Activated CD4-positive, alpha-beta T cell treated with anti-CD3 and anti-CD28 coated beads, Interleukin-2, amount 50 U/mL, for 24 hours (primary cell): ENCODE measurements at places on chromosomes 2 and 18.
A peak's percentile ranks its signal among the peaks of the same experiment; 100 is the strongest.

- no peak for DNase-seq
These were observed 8.0 kb downstream of the PDCD1 start for GRCh38 chr2:241850544-241851324.

- no peak for DNase-seq
These were observed 4.1 kb upstream of the SNED1 start for GRCh38 chr2:240994171-240994896.

DNA sequence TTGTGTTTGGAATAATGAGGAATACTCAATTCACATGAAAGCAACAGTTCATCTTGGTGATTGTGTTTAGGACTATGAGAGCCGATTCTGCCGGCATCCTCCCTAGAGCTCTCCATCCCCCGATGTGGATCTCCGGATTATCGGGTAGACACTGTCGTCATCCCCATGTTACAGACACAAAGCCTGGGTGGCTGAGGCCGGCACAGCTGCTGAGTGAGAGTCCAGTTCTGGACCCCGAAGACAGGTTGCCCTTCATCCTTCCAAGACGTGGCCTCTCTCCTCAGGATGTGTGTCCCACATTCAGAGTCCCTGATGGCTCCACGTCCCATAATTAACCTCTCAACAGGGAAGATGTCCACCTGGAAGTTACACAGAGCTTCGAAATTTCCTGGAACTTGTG lies 129.3 kb downstream of the HDAC4 start:
- DNase-seq: no peak

DNA sequence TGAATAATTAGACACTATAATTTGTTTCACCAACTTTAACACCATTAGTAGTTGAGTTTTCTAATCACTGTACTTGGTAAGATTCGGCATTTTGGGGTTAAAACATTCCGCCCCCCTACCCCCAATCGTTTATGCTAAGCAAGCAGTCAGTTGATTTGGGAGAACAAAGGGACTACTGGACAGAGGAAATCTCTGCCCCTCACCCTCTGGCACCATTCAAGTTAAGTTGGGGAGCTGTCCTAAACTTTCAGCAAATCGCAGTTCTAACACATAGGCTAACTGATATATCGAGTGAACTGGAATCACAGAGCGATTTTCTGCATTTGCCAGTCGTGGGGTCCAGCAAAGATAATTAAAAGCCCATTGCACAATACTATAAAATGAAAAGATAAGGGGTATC lies 5.6 kb downstream of the KLF7 start:
- no peak for DNase-seq

DNA sequence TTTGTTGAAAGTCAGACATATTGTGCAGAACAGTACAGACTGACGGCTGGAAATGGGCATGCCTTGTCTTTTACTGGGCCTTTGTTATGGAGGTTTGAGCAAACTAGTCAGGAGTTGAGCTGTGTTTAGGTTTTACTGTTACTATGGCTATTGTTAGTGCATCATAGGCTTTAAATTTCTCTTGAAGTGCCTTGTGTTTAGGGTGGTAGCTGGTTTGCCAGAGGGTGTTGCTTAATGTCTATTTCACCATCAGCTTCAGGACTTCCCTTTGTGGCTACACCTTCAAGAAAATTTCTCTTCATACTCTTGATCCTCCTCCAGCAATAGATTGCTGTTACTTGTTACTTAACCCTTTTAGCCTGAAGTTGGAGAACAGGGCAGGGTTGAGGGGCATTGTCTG lies 104.6 kb downstream of the CAPN13 start:
- no peak for DNase-seq

DNA sequence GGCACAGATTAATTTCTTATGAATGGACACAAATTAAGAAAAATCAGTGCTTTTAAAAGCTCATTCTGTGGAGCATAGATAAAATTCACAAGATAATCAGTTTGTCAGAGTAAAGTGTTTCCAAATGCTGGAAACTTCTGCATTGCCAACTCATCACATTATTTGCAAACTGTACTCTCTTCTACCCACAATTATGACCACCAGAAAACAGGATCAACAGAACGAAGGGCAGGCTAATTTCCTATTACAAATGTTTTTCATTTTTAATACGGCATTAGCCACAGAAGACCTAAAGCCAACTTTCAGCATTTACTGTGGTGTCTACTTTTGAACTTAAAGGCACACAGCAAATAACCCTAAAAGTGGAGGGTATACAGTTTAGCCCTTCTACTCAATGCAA lies 6.0 kb downstream of the IRS1 start:
- DNase-seq: no peak

DNA sequence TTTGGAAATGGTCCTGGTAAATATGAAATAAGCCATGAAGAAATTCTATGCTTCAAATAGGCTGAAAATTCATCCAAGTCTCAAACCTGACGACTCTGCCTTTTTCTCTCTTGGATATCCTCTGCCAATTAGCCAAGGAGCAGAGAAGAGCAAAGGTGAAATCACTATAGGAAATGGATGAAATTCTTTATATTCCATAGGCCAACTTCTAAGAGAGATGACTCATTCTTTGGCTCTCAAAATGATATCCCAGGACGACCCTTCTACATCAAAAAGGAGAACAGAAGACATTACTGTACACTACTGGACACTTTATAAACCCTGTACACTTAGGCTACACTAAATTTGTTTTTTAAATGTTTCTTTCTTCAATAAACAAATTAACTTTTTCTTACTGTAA lies 22.7 kb downstream of the PDE1A start:
- no peak for DNase-seq

DNA sequence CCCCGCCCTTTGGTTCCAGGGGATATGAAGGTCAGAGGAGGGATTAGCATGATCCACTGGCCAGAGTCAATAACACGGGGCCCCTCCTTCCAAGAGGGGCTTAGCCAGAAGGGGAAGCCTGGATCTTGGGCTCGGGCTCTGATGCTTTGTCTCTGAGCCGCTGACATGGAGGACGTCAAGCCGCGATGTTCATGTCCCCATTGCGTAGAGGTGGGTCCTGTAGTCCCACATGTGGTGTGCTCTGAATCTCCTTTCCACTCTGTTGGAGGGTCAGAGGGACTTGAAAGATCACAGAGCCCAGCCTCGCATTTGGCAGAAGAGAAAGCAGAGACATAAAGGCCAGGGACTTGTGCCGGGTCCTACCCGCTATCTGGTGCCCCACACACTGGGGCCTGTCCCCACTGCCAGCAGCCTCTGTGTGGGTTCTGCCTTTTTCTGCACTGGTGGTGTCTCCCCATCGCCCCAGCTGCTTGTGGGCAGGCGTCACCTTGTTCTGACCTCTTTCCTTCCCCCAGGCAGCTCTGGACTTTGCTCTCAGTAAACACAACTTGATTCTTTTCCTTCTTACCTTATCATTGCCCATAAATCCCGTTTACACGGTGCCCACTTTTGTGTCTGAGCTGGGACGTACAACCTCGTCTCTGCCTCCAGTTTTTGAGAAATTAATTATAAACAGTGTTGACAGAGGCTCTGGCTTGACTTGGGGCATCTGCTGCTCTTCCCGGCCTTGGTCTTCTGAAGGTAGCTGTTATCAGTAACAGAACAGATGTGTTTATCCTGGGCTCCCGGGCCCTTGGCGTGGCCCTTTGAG lies 48.8 kb downstream of the SH3BP4 start:
- DNase-seq: no peak

GRCh38 chr2:240412975-240413812 lies 22.3 kb upstream of the GPC1 start:
- no peak for DNase-seq

GRCh38 chr2:113757138-113757657 lies 756 bp upstream of the SLC35F5 start:
- DNase-seq: no peak

- DNase-seq: no peak
These were observed 632 bp upstream of the ACVR1 start for GRCh38 chr2:157876786-157877138.

DNA sequence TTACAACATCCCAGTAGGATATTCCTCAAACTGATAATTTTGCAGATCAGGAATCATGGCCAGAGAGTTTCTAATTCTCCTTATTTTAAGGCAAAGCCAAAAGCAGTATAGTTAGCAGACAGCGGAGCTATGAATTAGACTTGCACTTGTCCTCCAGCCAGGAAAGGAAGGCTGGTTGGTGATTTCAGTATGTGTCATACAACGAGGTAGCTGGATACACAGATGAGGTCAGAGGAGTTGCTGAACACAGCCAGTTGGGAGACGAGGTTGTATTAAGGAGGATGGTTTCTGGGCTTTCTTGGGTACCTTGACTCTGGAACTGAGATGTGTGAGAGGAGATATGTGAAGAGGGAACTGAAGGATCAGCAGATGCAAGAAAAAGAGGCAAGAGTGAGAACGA lies 185.2 kb downstream of the SOX11 start:
- no peak for DNase-seq

DNA sequence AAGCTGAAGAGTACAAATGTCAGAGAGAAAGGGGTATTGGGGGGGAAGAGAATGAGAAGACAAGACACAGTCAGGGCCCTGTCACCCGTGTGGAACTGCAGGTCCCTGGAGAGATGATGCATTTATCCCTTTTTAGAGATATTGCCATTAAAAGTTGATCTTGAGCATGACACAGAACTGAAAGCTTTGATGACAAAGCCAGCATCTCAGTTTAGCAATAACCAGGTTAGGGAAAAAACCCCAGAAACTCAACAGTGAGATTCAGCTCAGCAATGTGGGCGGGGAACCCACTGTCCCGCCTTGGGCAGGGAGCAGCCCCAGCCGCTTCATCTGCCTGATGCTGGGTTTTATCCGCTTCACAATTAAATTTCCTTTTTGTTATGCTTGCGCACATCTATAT lies 181.1 kb downstream of the NEDD4L start:
- peak; percentile 8 for DNase-seq

GRCh38 chr2:170141865-170142264 lies 36.1 kb upstream of the MYO3B start:
- no peak for DNase-seq

- DNase-seq: no peak
These were observed 95.3 kb upstream of the CAVIN2 start for GRCh38 chr2:191942090-191942738.

- peak; percentile 23 for DNase-seq
These were observed at the start of gene SESTD1 for GRCh38 chr2:179264368-179265081. Gene SESTD1, minus strand, starts transcription at chr2:179264832. Its CDS starts 72,991 bp downstream, at chr2:179191841.

DNA sequence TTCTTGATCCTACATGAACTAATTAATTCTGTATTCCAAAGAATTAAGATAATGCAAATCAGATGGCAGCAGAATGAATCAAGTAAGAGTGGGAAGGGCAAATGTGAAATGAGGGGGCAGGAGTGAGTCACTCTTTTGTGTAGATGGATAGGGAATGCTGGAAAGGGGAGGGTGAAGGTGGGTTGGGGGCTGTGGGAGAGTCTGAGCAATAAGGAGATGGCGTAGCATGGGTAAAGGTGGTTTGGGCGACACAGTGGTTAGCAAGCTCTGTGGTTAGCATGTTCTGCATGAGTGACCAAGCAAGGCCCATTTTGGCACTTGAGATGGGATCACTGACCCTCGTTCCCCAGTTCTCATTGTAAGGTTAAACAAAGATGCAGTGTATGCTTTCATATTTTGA lies 20.4 kb downstream of the GPD2 start:
- DNase-seq: no peak

GRCh38 chr2:169363560-169364150 lies 1.3 kb upstream of the LRP2 start:
- DNase-seq: no peak

- no peak for DNase-seq
These were observed 78.4 kb upstream of the EFEMP1 start for GRCh38 chr2:56001947-56002346.

GRCh38 chr2:170695521-170696410 lies 19.4 kb upstream of the SP5 start:
- DNase-seq: no peak

- no peak for DNase-seq
These were observed 9.7 kb upstream of the SFXN5 start for GRCh38 chr2:73081181-73081671.

- DNase-seq: peak; percentile 30
These were observed 7.9 kb downstream of the CROCC2 start for GRCh38 chr2:240913810-240914644.

DNA sequence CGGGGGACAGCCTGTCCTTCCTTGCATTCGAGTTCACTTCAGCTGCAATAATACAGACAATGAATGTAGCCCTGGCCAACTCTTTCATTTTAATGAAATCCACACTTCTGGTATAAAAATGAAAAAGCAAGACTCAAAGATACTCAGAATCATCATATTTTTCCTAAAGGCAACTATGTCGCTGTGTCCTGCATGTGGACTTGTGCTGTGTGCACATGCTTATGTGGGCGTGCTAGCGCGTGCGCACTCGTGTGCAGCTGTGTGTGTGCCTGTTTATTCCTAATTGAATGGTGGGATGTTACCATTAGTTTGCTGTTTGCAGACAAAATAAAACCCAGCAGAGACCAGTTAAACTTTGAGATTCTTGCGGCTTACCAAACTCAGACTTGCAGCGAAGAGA lies 49.6 kb downstream of the SMIM21 start:
- DNase-seq: no peak

GRCh38 chr18:49944663-49945062 lies 131.3 kb upstream of the ACAA2 start:
- no peak for DNase-seq

DNA sequence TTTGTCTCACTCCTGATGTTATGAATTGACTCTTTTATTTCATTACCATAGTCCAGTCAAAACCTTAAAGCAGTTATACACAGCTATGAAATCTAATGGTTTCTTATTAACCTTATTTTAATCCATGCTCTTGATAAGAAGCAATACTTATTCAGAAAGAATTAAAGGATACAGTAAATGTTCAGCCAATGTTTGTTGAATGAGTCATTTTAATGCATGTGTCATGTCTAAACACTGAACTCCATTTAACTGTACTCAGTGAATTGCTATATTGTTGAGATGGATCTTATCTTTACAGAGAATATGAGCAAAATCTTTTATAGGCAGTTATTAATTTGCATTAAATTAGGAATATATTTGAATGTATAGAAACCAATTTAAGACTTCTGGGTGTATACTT lies 135.1 kb upstream of the TFPI start:
- DNase-seq: no peak

DNA sequence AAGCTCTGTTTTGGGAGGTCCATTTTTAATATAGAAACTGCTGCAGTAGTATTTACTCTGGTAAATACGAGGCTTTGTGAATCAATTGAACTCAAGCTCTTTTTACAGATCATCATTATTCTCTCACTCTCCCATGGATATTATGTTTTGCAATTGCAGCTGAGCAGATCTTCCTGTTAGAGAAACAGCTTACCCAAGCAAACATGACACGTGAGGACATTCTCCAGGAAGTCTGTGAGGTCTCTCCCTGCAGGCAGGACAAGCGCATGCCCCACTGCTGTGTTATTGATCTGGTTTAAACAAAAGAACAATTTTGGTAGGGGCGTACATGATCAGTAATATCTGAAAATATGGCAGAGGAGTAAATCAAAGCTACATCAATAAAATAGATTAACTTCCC lies 72.1 kb downstream of the COL6A3 start:
- no peak for DNase-seq

GRCh38 chr2:119849838-119850565 lies 90.3 kb downstream of the PTPN4 start:
- no peak for DNase-seq

DNA sequence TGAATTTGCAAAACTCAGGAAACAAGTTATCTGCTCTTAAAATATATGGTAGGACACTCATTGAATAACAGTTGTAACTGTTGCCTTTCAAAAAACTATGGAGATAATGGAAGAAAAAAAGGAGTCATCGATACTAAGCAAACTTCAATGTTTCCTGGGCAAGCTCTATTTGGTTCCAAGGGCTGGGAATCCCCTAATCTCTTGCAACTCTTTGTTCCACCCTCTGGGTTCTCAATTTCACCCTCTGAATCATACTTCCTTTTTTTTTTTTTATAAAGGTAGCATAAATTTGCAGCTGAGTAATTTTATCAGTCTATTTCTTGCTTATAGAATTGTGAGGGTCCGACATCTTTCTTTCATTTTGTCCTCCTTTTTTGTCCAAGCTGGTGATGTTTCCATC lies 36.7 kb downstream of the SLC9A4 start:
- DNase-seq: no peak
